ENCODE measurements at places on chromosomes 3 and 15.

- no peak for DNase-seq
Measured at GRCh38 chr3:129644836-129645235, 38.4 kb upstream of the PLXND1 start.

DNA sequence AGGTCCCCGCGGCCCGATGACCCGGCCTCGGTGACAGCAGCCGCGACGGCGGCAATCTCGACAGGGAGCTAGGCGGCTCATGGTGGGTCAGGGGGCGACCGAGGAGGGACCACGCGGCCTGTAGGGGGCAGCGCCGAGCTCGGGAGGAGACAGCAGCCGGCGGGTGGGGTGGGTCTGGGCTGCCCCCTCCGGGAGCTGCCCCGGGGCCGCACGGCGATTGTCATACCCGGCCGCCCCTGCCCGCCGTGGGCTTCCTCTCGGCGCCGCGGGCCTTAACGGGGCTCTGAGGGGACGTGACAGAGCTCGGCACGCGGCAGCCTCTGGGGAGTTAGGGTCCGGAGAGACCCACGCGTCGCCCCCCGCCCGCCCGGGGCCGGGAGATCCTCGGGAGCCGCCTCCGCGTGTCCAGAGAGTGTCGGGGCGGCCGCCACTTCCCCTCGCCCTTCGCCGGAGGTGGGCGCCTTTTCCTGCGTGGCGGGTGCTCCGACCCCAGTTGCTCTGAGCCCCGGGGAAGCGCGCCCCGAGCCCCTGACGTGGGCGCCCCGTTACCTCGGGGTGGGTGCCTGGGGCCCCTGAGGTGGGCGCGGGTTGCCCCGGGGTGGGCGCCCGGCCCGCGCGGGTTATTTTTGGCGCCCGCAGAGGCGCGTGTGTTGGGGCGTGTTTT is 539 bp upstream of the PLCL2 start:
- peak; percentile 77 for DNase-seq

DNA sequence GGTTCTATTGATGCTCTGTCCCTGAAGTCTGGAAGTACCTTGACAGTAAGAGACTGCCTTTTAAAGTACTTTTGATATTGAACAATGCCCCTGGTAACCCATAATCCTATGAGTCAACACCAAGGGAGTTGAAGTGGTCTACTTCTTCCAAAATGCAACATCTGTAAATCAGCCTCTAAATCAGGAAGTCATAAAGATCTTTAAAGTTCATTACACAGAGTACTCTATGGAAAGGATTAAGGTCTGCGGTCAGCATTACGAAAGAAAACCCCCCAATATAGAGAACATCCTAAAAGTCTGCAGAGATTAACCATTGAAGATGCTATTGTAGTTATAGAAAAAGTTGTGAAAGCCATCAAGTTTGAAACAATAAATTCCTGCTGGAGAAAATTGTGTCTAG is 52.7 kb upstream of the CMC1 start:
- no peak for DNase-seq

- no peak for DNase-seq
Measured at GRCh38 chr3:158494673-158495072, 76.3 kb upstream of the MLF1 start.

GRCh38 chr3:60770532-60770931 is 480.7 kb downstream of the FHIT start:
- DNase-seq = no peak

- DNase-seq = no peak
Measured at GRCh38 chr3:51927061-51927977, 14.4 kb downstream of the RRP9 start.

DNA sequence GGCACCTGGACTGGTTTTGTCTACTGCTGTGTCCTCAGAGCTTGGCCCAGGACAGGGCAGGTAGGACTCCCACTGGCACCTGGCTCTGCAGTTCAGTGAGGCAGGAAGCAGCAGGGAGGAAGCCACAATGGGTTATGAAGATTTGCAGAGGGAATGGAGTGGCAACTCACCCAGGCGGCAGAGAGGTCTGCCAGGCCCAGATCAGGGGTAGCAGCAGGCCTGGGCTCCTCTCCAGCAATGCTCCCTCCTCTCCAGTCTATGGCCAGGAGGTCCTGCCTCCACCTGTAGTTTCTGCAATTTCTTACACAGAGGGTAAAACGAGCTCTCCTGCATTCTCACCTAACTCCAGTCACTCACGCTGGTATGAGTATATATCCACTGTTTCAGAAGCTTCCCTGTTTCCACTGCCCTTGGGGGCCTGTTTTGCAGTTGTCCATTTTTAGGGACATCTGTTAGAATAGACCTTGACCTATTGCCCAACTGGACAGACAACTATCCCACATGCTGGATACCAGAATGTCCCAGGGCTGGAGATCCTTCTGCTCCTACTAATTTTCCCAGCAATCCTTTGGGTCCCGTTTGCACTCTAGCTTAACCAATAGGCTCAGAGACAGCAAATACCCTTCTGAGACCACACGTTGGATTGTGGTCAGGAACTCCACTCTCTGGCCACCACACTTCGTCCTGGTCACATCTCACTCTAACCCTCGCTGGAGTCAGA is 35.2 kb downstream of the HMCES start:
- no peak for DNase-seq

DNA sequence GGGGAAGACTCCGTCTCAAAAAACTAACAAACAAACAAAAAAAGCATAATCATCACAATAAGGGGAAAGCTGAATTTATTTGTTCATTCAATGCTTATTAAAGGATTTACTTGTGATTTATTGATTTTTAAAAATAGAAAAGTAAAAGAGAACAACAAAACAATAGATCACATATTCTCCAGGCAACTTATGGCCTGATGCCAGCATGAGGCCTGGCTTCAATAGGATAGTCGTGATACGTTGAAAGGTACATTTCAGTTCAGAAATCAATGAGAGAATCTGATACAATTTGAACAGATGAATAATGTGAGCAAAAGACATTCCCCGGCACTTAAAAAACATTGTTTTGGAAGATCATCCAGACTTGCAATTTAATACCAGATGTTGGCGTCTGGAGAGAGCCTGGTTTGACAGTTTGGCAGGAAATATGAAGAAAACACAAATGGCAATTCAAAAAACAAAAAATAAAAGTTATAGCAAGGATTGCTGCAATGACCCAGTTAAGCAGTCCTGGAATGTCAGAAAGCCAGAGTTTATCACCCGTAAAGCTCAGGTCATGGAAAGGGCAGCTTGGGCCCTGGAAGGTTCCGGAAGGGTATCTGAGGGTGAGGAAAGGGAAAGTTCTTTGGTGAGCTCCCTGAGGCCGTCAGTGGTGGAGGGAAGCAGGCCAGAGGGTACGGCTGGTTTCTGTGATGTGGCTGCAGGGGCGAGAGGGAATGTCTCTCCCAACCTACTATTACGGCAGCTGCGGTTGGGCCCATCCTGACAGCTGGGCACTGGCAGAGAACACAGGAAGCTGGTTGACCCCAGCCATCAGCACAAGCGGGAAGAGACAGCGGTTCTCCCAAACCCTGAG is 230.2 kb upstream of the HES1 start:
- DNase-seq = no peak

GRCh38 chr3:24166515-24166914 is 221.4 kb downstream of the NR1D2 start:
- no peak for DNase-seq

GRCh38 chr3:56812754-56813652 is 11.3 kb upstream of the ARHGEF3 start:
- no peak for DNase-seq

GRCh38 chr3:128573707-128574162 is 76.9 kb downstream of the RPN1 start:
- DNase-seq = no peak

- no peak for DNase-seq
Measured at GRCh38 chr3:170494766-170495165, 76.1 kb downstream of the CLDN11 start.

DNA sequence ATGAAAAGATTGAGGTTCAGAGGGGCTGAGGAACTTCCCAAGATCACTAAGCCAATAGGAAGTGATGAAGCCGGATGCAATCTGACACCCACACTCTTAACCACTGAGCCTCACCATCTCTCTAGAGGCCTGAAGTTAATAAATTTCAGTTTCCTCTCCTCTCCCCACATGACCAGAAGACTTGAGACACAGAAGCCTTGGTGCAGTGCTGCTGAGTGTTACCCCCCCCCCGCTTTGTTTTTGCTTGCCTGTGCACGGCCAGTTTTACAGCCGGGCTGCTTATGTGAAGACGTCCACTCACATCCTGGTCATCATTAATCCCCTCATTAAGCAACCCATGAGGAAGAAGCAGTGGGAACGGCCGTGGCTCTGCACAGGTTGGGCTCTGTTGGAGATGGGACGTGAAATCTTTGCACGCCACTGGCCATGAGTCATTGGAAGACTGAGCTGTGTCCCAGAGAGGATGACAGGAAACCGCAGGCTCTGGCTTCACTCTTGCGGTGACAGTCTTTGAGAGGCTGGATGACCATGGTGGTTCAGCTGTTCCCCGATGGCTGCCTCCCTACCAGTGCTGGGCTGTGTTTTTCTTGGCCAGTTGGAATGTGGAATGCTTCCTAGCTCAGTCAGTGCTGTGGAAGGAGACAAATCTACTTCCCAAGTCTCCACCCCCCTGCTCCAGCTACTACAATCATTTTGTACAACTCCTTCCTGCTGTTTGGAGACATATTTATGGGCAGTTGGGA is 232.6 kb upstream of the LRTM1 start:
- no peak for DNase-seq

GRCh38 chr3:112114576-112115160 is 18.4 kb downstream of the GCSAM start:
- DNase-seq = no peak

DNA sequence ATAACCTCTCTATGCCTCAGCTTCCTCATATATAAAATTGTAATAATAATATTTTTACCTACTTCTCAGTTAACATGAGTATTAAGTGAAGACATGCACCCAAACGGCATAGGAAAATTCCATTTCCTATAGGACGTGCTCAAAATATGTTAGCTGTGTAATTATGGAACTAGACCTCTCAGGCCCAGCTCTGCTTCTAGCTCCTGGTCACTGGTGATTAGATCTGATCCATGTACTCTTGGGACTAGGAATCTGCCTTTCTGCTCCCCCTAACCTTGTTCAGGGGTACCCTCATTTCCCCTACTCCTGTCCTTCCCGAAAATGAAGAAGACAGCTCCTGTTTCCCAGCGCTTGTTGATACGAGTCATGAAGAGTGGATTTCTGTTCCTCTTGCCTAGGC is 29.6 kb downstream of the TF start:
- no peak for DNase-seq

DNA sequence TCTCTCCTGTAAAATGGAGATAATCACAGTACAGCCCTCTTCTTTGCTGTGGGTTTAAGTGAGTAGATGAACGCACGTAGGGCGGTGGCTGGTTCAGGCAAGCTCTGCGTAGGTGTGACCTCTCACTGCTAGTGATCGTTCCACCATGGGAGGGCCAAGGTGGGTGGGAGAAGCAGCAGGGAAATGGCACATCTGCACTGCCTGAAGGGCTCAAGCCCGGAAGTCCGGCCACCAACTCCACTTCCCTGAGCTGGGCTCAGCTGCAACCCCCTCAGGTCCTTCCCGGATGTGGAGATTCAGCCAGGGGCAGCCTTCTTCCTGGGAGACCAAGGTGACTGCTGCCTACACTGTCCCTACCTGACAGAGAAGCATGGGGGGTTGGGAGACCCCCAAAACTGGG is 102.9 kb downstream of the ADCY5 start:
- no peak for DNase-seq

GRCh38 chr3:117442566-117442965 is 733.0 kb downstream of the TUSC7 start:
- no peak for DNase-seq

DNA sequence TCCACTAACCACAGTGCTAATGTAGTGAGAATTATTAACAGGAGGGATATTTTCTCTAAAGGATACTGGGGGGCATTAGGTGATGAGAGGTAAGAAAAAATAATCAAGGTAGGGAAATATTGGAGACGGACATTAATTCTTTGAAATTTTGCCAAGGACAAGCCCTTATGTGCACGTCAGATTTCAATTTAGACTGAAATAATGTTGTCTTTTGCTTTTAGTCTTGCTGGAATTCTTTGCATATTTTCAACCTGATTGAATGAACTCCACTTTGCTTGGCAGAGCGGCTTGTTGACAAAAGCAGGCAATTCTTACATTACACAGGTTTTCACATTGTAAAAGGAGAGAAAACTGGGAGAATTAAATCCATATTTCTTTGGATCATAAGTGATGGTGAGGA is 25.0 kb upstream of the C3orf52 start:
- DNase-seq = no peak

GRCh38 chr3:155392138-155392537 is 98.7 kb upstream of the STRIT1 start:
- no peak for DNase-seq

DNA sequence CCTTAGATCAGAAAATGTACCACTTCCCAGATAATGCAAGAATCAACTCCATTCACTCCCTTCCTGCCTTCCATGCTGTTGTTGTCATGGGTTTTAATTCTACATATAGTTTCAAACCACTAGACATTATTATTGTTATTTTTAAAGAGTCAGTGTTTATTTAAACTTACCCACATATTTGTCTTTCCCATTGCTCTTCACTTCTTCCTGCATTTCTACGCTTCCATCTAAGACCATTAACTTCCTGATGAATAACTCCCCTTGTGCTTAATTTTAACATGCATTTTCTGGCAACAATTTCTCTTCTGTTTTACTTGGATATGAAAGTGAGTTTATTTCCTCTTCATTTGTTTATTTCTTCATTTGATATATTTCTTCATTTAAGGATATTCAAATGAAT is 127.1 kb upstream of the FHIT start:
- DNase-seq = no peak

DNA sequence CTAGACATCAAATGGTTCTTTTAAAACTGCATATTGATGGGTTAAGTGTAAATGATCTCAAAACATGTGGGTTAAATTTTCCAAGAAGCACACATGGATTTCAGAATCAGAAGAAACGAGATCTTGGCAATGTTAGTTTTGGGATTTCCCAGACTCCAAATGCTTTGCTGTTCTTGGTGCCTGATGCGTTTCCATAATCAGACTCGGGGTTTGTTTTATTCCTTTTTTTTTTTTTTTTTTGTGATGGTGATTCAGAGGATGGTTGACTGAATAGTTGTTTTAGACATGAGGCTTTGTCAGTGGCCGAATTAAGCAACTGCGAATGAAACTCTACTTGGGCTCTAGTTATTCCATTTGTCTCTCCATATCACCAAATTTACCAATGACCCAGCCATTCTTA is 52.2 kb upstream of the FAM98B start:
- no peak for DNase-seq

DNA sequence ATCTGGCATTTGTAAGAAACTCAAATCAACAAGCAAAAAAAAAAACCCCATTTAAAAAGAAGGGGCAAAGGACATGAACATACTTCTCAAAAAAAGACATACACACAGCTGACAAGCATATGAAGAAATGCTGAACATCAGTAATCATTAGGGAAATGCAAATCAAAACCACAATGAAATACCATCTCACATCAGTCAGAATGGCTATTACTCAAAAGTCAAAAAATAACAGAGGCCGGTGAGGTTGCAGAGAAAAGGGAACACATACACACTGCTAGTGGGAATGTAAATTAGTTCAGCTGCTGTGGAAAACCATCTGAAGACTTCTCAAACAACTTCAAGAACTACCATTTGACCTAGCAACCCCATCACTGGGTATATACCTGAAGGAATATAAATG is 199.4 kb upstream of the THBS1 start:
- DNase-seq = no peak

- no peak for DNase-seq
Measured at GRCh38 chr15:74253211-74253921, 17.2 kb downstream of the CCDC33 start.

- no peak for DNase-seq
Measured at GRCh38 chr15:92733934-92734521, 78.5 kb upstream of the FAM174B start.
